ENCODE measurements at places on chromosomes 3 and 15.

DNA sequence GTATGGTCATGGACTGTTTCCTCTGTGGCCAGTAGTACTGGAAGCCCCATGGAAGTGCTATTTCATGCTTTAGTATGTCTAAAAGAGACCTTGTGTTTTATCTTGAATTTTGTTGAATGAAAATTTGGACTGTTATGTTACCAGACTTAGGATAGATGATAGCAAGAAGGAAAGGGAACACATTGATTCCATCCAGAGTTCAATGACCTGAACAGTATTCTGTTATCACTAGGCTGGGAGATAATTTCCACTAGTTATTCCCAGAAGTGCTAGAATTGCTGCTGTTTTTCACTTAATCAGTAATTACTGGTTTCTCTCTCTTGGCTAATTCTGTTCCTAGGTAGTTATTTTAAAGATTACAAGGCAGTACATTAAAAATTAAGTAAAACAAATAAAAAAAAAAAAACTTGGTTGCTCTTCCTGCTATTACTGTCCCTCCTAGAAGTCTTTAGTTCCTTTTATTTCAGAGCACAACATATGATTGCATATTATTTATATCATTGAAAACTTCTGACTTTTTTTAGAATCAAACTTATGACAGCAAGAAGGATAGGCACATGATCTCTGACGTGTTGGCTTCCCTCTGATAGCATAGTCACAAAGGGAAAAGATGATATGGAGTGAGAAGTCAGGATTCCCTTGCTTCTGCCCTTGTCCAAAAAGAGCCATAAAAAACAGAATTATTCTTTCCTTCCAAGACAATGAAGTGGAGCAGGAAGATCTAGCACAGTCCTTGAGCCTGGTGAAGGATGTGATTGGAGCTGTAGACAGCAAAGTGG lies 72.2 kb downstream of the KLHL25 start:
- DNase-seq: no peak

DNA sequence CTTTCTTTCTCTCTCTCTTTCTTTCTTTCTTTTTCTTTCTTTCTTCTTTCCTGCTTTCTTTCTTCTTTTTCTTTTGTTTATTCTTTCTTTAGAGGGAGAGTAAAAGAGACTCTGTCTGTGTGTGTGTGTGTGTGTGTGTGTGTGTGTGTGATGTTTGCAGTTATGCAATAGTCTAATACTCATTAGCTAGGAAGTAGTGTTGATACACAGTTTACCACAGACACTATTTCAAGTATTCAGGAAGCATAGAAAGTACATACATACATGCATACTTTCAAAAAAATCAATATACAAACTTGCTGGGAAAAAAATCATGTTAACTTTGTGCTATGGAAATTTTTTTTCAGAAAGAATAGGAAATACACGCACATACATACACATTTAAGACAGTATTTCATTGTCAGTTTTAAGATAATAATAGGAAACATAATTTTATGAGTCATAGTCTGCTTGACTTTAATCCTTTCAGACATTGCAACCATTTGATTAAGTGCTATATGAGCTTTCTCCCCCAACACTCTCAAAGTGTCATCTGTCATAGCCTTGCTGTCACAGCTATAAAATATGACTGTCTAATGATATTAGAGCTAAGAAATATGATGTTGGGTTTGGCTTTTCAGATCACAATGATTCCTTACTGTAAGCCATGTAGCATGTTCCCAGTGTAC lies 74.9 kb upstream of the EPHA3 start:
- no peak for DNase-seq

DNA sequence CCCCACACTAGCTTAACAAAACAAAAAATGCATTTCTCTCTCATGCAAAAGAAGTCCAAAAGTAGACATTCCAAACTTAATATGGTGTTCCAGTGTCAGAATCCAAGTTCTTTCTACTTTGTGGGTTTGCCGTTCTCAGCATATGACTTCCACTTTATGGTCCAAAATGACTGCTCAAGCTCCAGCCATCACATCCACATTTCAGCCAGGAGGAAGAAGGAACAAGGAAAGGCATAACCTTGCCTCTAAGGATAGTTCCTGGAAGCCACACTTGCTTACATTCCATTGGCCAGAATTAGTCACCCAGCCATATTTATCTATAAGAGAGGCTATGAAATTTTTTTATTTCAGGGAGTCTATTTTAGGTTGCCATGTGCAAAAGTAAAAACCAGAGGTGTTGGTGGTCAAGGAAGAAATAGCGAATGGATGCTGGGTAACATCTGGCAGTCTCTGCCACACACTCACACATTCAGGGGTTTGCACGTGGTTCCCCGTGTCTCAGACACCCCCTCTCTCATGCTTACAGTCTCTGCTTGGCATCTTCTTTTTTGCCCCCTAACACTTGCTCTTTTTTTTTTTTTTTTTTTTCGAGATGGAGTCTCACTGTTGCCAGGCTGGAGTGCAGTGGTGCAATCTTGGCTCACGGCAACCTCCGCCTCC lies 69.3 kb downstream of the RPL39L start:
- no peak for DNase-seq

DNA sequence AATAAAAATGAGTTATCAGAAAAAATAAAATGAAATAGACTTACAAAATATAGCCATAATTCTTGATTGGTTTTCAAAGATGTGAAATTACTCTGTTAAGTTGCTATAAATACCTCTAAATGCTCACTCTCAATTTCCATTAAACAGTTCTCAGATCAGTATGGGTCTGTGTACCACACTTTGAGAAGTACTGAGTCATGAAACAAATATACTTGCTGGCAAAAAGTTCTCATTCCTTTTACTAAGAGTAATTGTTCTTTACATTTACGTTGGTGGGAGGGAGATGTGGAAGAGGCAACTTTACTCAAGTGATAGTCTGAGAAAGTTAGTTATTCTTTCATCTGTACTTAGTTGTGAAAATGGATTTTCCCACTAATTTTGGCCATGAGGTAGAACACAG lies 96.3 kb downstream of the ZNF385D start:
- no peak for DNase-seq

DNA sequence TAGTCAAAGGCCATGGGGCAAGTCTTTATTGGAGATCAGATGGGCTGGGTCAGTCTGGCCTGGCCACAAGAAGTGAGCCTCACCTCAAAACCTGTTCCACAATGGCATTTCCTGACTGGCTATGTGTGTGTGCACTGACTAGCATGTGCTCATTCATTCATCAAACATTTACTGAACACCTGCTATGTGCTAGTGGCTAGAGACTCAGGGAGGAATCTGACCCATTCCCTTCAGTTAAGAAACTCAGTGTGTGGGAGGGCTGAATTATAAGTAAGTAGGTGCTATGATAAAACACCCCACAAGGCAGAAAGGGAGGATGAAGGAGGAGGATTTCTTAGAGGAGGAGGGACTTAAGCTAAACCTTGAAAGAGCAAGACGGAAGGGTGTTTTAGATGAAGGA lies 5.4 kb upstream of the CGNL1 start:
- no peak for DNase-seq

DNA sequence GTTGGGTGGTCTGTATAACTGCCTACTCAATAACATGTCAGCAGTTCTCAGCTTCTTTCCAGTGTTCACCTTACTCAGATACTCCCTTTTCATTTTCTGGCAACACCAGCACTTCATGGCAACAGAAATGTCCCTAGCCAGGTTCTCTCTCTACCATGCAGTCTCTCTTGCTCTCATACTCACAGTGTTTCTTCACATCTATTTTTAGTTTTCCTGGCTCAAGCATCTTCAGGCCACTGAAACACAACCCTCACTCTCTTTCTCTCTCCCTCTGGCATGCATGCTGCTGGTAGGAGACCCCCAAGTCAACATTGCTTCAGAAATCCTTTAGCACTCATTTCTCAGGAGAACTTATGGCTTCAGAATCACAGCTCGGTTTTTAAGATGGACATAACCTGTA lies at the start of gene CAPN3:
Gene CAPN3, plus strand, starts transcription at position 253 of the 400 bp plus-strand sequence. CDS start 305 bp downstream, outside the sequence.
- no peak for DNase-seq

- DNase-seq: no peak
Measured at GRCh38 chr3:156149876-156150275, 29.5 kb downstream of the KCNAB1 start.

- no peak for DNase-seq
Measured at GRCh38 chr15:65083262-65083701, 6.7 kb downstream of the KBTBD13 start.

DNA sequence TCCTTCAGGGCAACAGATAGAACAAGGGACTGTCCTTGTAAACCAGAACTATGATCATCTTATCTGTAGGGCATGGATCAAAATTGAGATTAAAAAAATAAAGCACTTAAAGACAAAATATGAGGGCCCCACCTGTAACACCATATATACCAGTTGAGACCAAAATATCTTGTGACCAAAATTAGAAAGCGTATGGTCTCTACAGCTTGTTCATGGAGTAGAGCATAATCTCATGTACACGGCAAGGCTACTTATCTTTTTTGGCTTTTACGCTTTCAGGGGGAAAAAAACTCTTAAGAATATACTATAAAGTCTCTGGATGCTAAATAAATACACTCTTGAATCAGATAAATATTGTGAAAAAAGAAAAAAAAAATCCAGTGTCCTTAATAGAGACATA lies 49.3 kb downstream of the ADAMTS9 start:
- DNase-seq: no peak

DNA sequence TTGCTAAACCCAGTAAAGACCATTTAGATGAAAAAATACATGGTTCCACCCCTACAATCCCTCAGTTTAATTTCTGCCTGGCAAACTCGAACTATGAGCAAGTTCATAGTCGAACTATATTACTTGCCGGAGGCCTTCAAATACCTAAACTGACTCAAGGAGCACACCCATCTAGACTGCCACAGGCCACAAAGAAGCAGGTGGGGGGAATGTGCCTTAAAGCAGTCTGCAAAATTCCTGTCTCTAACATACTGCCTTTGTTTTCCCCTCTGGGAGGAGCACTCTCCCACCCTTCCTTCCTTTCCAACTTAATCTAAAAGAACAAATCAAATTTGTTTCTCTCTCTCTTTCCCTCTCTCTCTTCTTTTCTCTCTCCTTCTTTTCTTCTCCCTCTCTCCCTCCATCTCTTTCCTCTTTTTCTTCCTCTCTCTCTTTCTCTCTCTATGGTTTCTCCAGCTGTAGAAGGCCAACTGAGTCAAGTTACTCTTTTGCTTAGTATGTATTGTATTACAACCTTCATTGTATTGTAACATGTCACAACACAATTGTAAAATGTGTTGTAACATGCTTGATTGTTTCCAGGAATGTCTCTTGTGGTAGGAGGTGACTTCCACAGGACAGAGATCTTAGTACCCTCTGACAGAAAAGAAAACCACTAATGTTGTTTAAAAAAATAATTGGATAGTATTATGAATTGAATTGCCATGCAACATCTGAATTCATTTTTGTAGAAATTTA lies 496.3 kb downstream of the ROBO2 start:
- DNase-seq: no peak

DNA sequence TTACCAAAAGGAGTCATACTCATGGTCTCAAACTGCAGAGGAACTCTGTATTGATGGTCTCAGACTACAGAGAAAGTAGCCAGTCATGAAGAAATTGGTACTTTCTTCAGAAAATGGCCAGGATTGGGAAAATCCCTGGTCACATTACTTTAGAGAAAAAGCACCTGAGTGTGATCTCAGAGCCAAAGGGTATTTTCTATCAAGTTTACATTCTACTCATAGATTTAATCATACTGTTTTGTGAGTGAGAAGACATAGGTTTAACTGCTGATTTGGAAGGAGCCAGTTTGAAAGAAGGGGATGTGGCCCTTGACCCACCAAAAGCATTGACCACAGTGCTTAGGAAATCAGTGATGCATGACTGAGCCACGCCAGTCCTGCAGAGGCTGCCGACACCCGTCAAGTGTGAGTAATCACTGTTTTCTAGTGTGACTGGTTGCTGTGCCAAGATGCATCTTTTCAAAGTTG lies 203.6 kb downstream of the AKAP13 start:
- DNase-seq: peak; percentile 45

DNA sequence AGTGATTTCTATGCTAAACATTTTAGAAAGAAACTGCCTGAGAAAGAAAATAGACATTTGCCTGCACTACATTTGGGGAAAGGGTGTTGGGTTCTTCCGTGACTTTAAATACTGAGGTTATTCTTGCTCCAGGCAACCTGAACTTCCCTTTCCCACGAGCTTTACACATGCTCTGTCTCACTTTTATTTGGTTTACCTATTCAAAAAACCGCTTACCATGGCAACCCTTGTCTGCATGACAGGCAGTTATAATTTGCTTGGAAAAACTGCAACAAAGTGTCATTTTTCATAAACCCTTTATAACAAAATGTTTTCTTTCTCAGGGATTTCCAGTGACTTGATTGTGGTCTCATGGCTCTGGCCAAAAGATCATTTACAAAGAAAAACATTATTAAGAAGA lies 416.3 kb upstream of the MEIS2 start:
- DNase-seq: no peak

GRCh38 chr15:101029971-101030661 lies 111.0 kb downstream of the LRRK1 start:
- no peak for DNase-seq

GRCh38 chr15:76286271-76286879 lies 24.9 kb downstream of the ETFA start:
- DNase-seq: peak; percentile 61

- DNase-seq: no peak
Measured at GRCh38 chr3:44234648-44235268, 6.9 kb upstream of the TOPAZ1 start.

GRCh38 chr3:106560451-106560966 lies 691.7 kb upstream of the CBLB start:
- no peak for DNase-seq

GRCh38 chr3:120162400-120162799 lies 68.2 kb upstream of the GSK3B start:
- DNase-seq: no peak

DNA sequence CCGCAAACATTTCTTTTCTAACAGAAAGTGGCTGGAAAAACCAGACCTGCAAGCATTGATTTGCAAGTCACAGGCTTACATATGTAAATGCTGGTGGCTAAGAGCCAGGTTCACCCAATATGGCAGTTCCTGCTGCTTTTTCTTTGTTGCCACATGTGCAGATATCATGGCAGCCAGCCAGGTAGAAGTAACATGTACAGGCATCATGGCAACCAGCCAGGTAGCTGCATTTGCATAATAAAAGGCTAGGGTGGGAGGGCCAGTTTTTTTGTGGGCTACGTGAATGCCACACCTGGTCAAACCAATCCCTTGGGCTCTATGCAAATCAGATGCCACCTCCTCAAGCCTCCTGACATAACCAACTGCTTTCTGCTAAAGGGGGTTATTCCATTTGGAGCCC lies 2.8 kb upstream of the SMCO1 start:
- no peak for DNase-seq

- no peak for DNase-seq
Measured at GRCh38 chr3:35486295-35486694, 153.0 kb upstream of the ARPP21 start.

DNA sequence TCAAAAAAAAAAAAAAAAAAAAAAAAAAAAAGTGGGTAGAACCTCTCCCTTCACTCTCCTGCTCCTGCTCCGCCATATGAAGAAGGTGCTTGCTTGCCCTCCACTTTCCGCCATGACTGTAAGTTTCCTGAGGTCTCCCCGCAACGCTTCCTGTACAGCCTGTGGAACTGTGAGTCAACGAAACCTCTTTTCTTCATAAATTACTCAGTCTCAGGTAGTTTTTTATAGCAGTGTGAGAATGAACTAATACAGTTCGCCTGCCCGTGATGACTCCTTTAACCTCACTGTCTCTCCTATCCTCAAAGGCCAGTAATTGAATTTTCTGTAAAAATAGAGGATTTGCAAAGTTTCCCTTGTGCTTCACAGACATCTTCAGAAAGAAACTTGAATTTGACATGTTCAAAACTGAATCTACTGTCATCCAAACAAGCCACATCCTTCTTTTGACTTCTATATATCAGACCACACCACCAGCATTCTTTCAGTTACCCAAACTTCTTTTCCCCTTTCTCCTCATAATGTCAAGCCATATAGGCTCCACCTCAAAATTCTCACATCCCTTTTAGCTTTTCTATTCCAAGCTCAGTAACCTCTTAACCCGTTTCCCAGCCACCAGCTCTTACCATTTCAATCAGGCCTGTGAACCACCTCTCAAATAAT lies 44.3 kb downstream of the P2RY1 start:
- DNase-seq: no peak
